ENCODE measurements at places on chromosomes 5 and 9.

DNA sequence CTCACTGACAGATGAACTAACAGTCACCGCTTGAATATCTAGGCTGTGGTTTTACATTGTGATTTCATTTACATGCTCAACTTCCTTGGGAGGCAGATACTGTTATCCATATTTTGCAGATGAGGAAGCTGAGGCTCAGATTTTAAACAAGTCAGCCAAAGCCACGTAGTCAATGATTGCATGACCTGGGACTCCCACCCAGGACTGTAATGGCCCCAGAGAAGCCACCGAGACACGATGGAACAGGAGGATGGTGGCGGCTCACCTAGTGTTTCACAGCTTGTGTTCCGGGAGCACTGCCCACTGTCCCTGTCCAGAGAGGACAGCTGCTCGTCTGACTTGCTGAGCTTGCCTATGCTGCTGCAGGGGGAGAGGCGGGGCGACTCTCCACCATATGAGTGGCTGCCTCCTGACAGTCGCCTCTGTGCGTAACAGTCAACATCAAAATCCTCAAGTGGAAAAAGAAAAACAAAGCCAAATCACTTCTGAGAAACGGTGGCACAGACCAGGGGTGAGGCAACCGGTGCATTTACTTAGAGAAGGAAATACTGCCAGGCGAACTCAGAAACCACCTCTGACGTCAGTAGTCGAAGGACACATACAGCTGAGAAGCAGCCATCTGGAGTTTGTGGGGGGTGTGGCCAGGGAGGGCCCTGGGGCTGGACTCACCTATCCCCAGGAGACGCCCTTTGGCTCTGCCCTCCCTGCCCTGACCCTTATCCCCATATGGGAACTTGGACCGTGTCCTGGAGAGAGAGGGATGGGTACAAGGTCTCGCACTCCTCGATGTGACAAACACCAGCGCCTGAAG, 82.5 kb downstream of the PRRT1B start:
- DNase-seq, result no peak

GRCh38 chr5:131812371-131813160, 15.7 kb upstream of the FNIP1 start:
- no peak for DNase-seq

DNA sequence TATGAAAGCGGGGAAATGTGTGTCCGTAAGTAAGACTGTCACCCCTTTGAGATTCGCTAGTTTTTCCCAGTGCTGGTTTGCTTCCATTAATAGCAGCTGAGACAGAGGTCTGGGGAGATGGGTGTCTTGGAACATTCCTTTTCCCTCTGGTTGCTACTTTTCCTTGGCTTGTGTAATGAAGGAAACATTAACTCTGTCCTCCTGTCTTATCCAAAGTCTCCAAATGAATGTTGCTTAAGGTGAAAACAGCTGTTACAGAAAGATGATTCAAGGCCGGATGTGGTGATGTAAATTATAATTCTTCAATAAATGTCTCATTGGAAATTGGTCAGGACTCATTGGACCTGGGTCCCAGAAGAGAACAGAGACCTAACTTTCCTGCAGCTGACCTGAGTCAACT, 50.0 kb downstream of the MEGF10 start:
- no peak for DNase-seq

DNA sequence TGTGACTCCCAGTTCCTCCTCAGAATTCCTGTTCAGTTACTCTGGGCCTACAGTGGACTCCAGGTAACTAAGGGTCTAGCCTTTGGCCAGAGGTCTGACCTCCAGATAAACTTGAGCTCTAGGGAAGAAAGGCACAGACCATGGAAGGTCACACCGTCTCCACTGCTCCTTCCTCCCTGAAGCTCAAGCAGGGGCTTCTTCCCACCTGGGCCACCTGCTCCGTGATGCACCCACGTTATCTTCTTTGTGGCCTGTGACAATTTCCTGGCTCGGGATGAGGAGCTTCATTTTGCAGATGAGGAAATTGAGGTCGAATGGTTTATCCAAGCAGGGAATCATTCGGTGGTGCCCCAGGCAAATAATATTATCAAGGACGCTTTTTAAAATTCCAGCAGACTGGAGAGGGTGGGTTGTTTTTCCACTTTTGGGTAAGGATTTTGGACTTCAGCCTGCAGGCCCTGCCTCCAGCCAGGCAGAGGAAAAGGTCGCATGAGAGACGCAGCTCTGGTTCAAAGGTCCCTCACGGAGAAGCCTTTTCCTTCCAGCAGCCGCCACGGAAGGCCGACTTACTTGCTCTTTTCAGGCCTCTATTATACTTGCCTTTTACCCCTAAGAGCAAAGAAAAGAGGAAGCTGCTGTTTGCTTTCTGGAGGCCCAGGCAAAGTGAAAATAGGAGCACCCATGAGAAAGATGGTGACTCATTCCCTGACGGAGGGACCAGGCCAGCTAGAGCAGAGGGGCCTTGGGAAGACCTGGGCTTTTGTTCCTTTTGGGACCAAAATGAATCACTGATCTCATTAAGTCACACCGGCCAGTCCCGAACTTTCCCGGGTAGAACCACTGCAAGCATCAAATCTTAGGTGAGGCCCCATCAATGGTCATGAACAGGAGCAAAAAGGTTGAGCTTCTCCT, 22.8 kb upstream of the DUSP1 start:
- DNase-seq, result no peak

DNA sequence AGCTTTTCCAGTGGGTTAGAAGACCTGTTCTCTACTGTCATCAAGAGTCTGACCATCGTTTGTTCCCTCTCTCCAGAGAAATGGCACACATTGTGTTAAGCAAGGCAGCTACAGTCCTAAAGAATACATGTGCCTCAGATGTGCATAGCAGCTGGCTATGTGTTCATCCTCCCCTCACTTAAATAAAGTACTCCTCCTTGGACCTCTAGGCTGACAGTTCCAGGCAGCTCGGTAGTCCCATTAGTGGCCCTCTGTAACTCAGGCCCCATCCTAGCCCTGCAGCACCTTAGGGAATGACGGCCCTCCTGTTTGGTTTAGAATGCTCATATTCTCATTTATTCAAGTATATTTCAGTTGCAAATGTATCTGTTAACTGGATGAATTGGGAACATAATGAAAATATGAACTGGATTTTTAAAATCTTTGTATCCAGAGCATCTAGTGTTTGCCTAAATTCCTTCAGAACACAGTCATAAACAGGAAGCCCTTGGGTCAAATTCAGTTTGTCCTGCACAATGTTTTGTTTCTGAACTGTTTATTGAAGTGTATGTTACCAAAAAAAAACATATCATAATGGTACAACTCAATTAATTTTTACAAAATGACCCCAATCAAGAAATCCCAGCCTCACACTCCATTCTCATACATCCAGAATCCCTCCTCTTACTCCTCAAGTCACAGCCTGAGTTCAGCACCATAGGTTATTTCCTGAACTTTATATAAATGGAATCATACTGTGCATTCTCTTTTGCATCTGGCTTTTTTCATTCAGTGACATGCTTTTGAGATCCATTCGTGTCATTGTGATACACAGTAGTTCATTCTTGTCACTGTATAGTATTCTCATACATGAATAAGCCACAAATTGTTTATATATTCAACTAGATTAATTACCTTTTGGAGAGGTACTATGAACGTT, 1.6 kb upstream of the ASPN start:
- DNase-seq, result no peak

- no peak for DNase-seq
Observed at GRCh38 chr9:97593960-97594359, 39.2 kb downstream of the TSTD2 start.

GRCh38 chr5:52674815-52675545, 112.7 kb upstream of the ITGA1 start:
- DNase-seq, result no peak

- DNase-seq, result peak; percentile 64
Observed at GRCh38 chr5:86644843-86645242, 27.1 kb downstream of the COX7C start.

DNA sequence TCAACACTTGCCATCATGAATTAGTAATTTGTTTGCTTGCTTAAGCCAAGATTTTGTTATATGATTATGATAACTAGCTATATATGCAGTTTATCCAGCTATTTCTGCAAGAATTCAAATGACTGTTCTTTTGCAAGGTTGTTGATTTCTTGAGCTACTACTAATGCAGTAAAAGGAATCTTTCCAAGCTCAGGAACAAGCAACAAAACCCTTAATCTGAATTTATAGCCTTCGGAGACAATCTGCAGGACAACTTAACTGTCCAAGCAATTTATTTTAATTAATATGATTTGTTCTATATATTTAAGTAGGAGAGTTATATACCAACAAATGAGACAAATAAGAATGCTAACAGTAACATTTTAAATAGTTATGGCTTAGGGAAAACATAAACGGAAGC, 426.8 kb upstream of the POU5F2 start:
- no peak for DNase-seq

DNA sequence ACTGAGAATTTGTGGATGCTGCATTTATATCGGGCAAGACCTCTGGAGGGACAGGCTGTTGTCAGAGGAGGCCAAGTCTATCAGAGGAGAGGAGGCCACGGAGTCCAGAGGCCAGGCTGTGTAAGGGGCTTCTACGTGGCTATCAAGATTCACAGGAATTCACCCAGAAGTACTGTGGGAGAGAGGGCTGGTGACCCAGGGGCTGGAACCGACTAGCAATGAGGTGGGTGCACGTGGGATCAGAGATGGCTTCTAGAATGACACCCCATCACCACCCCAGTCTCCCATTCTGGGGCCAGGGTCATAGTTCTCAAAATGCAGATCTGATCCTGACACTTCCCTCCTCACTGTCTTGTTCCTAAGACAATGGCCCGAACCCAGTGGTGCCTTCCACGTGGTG, 61.2 kb upstream of the PHYKPL start:
- DNase-seq, result no peak

DNA sequence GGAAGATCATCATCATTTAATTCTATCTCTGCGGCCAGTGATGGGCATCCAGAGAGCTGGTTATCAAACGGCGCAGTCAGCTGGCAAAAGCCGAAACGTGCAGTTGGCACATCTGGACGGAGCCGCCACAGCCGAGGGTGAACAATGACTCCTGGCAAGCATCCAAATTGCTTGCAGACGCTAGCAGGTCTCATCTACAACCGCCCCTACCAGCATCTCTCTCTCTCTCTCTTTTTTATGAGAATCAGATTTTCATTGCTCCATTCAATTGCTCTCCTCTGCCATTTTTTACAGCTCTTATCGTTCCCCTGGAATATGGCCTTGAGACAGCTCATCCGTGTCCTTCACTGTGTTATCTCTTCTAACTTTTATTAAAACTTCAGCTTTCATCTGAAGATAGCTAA, 165.2 kb downstream of the MAPKAP1 start:
- no peak for DNase-seq

GRCh38 chr5:31771500-31771899, 132.6 kb downstream of the PDZD2 start:
- DNase-seq, result no peak

DNA sequence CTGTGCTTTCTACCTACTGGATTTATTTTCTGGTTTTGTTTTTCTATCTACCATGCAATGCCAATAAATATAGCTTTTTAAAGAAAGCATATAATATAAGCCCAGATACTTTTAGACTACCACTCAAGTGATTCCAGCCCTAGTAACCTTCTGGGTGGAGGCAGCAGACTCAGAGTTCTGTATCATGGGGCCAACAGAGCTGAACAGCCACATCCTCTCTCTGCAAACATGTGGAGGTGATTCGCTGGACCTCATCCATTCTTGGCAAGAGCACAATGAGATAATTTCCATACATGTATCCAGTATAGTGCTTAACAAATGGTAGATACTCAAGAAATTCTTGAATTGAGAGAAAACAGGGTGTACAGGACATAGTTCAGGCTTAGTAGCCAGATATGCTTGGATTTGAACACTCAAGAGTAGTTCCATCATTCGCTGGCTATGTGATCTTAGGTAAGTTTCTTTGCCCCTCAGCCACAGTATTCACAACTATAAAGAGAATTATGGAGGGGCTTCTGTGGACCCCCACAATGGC, 124.5 kb downstream of the ASTN2 start:
- no peak for DNase-seq

DNA sequence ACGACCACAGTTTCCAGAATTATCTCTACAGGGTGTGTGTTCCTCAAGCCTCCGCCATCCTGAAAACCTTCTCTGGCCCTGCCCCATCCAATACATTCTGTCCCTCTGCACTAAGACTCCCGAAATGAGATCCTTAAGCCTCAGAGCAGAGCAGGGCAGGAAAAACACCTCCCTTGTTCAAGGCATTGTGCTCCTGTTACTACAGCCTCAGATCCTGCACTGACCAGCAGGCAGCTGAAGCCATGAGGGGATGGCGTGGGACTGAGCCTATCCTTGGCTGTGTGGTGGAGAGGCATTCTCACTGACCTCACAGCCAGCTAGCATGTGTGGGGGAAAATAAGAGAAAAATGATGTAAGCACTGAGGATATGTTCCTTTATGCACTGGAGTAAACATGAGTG, 106.7 kb upstream of the PHYKPL start:
- DNase-seq, result no peak

GRCh38 chr5:16744164-16744880, 127.5 kb upstream of the RETREG1 start:
- no peak for DNase-seq

DNA sequence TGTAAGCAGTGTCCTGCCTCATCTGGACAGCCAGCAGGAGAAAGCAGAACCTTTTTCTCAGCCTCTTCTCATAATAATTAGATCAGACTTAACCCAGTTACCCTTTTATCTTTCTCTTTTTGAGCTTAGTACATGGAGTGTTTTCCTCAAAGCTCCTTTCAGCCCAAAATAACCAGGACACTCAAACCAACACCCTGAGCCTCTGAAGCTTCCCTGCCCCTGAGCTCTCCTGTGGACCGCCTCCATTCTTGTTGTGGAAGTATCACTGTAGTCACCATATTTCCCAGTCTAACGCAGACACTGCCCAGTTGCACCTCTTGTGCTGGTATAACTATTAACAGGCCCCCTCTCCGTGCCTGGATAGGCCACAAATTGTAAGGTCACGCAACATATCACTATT, 53.8 kb upstream of the ZNF622 start:
- DNase-seq, result no peak

- DNase-seq, result no peak
Observed at GRCh38 chr5:135467871-135468485, 15.8 kb upstream of the TIFAB start.

DNA sequence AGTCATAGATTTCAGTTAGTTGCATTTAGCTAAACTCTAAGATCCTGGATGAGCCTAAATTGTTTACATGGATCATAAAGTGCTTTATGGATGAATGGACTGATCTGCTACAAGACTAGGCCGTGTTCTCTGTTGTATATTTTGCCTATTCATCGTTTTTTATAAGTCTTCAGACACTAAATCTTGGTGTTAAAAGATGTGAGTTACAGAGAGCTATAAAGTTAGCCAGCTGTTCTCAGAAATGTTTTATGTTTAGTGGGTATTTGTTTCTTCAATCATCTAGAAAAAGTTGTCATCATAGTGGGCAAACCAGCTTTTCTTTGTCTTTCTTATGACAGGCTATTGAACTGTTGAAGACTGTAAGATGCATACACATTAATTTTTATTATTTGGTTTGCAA, 585.8 kb upstream of the SEMA6A start:
- no peak for DNase-seq
